Fibroblast of skin of left quadriceps (primary cell): ENCODE measurements at places on chromosomes 16 and 17.

DNA sequence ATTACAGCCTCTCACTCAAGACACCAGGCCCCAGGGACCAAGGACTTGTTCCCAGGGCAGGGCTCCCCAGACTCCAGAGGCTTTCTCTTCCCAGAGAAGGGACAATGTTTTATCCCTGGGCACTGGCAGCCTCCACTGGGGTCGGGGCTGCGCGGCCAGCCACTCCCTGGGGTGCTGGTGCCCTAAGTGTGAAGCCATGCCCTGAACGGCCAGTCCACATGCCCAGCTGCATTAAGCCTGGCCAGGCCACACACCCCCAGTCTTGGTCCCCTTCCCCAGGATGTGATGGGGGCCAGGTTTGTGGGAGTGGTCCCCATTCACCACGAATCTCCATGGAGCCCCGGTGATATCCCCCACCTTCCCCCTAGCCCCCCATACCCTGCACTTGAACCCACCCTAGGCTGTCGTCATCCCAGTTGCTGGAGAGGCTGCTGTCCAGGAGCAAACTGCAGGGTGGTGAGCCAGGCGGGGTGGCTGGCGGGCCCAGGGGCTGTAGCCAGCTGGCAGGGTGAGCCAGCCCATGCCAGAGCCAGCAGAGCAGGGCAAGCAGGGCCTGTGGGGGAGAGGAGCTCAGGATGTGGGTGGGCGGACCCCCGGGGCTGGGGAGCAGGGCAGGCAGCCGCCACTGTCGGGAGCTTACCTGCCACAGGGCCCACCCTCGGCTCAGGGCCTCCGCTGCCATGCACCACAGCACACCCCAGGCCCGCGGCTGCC lies 4.6 kb downstream of the PAQR4 start:
- no peak for DNase-seq

GRCh38 chr16:5215901-5216300 lies 118.3 kb upstream of the EEF2KMT start:
- DNase-seq, result no peak

DNA sequence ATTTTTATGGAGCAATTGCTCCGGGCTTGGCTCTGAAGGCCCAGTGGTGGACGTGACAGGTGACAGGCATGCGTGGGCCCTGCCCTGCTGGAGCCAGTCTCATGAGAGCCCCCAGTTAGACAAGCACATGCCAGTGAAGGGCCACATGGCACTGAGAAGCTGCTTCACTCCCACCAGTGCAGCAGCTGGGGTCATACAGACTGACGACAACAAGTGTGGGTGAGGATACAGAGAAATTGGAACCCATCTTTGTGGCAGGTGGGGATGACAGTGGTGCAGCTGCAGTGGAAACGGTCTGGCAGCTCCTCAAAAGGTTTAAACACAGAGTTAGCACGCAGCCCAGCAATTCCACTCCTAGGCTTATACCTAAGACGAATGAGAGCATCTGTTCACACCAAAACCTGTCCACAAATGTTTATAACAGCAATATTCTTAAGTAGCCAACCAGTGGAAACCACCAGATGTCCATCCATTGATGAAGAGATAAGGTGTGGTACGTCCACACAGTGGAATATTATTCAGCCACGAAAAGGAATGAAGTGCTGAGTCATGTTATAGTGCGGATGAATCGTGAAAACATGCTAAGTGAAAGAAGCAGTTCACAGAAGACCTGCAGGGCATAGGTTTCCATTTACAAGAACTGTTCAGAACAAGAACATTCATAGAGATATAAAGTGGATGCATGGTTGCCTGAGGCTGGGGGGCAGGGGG lies 12.5 kb upstream of the CIBAR2 start:
- DNase-seq, result no peak

- DNase-seq, result no peak
Measured at GRCh38 chr16:77946823-77947222, 75.5 kb upstream of the CLEC3A start.

- DNase-seq, result peak; percentile 15
Measured at GRCh38 chr17:43905985-43906852, 1.1 kb downstream of the MPP2 start.

GRCh38 chr17:58324409-58325288 lies 3.9 kb downstream of the TSPOAP1 start:
- DNase-seq, result no peak

DNA sequence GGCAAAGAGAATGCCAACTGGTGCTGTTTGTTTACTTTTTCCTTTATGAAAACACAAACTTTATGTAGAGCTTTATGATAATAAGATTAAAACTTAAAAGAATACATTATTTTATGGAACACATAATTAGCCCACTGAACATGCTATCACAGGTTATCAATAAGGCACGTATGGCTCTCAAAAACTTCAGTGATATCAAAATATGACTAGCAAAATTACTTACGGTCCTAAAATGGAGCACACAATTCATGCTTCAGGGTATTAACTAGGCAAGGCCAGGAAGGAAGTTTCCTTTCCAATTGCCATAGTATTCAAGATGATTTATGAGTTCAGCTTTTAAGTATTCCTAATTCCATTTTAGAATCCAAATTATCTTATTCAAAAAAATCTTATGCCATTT lies 3.6 kb downstream of the RNF43 start:
- DNase-seq, result no peak

GRCh38 chr17:72624226-72624625 lies 468.3 kb downstream of the SLC39A11 start:
- DNase-seq, result no peak

GRCh38 chr17:59028328-59028727 lies 78.4 kb downstream of the TRIM37 start:
- no peak for DNase-seq

GRCh38 chr17:19433727-19434340 lies 22.8 kb downstream of the RNF112 start:
- no peak for DNase-seq

- DNase-seq, result no peak
Measured at GRCh38 chr17:82872591-82873520, 33.0 kb upstream of the ZNF750 start.

DNA sequence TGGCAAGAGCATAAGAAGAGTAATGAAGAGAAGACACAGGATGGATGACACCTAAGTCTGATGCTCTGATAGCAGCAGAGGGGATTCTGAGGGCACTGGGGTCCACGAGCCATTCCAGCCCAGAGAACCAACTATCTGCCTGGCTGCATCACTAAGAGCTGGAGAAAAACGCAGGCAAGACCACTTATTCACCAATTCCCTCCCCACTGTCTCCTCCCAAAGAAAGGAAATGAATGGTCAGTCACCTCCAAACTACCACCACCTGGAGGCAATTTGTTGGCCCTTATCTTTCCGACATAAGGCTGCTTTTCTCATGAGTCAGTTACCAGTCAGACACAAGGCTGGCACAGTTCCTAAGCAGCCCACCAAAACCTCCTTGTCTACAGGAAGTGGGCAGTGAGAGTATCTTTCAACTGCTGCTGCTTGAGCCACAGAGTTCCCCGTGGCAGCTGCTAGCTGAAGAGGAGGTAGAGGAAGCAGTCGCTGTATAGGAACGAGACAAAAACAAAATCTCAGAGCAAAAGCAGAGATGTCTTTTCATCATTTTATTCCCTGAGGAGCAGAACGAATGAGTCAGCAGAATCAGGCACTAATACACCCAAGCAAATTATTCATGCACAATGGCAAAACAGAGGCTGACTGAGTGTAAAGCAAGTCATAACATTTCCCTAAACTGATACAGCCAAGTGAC lies 111.1 kb downstream of the SMG6 start:
- peak; percentile 97 for DNase-seq

- DNase-seq, result no peak
Measured at GRCh38 chr16:15576960-15577958, 65.7 kb downstream of the MARF1 start.

DNA sequence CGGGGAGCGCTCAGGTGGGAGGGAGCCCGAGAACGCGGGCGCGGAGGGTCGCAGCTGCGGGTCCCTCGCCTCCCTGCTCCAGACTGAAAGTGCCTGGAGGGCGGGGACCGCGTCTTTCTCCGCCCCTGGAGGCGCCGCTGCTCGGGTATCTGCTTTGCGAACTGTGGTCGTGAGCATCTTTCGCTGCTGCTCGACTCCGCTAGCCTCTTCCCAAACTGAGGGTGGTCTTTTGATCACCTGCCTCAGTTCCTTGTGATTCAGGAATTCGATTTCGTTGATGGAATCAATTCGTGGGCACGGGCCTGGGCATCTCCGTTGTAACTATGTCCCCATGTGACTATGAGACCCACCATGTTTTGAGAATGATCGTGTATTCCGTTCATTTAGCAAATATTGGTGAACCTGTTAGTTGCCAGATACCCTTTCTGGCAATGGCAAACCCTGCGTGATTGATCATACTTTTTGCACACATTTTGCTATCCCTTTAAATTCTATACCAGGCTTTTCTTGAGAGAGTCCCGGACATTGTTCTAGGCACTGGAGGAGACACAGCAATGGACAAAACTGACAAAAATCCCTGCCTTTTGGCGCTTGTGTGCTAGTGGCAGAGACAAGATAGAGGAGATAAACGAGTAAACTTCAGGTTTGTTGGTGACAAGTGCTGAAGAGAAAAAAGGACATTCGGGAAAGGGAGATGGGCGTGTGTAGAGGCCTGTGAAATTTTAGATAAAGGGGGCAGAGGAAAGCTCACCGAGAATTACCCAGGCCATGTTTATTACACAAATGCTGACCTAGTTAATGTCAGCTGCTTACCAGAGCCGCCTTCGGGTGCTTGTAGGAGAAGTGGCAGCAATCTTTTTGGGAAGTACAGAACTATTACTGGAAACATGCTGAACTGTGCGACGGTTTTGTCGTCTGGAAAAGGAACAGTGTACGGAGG lies 948 bp downstream of the UTP18 start:
- DNase-seq, result no peak

DNA sequence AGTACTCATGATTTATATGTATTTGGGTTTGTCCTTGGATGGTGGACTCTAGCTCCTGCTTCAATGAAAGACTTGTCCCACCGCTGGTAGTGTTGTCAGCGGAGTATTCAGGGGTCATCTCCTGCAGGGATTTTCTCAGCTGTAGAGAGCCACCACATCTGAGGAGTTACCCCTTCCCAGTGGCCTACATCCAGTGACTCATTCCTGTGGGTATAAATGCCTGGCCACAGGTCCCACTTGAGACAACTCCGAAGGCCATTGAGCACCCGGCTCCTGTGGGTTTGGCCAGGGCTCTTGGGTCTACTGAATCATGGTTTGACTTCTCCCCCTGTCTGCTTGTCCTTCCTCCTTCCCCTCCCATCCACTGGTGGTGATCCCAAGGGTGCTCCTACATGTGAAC lies 34.6 kb upstream of the WSB1 start:
- no peak for DNase-seq

GRCh38 chr17:75847614-75848522 lies 3.7 kb upstream of the UNC13D start:
- DNase-seq, result no peak

- DNase-seq, result no peak
Measured at GRCh38 chr17:66737524-66737923, 97.4 kb upstream of the CACNG5 start.

DNA sequence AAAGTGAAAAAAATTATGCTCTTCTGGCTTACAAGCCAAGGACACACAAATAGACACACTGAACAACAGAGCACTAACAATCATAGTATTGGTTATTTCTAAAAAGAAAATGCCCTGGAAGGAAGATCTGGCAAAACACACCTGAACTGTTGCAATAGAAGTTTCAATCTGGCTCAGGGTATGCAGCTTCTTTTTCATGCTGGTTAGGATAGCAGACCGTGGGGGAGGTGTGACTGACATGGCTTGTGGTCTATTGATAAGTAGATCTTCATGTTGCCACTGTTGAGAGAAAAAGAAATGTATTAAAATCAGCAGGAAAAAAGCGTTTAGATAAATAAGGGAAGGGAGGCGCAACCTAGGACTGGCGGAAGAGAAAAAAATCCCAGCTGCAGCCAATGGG lies 26.5 kb upstream of the ARL6IP1 start:
- no peak for DNase-seq

- peak; percentile 67 for DNase-seq
Measured at GRCh38 chr17:1577182-1577581, 14.6 kb upstream of the PITPNA start.

DNA sequence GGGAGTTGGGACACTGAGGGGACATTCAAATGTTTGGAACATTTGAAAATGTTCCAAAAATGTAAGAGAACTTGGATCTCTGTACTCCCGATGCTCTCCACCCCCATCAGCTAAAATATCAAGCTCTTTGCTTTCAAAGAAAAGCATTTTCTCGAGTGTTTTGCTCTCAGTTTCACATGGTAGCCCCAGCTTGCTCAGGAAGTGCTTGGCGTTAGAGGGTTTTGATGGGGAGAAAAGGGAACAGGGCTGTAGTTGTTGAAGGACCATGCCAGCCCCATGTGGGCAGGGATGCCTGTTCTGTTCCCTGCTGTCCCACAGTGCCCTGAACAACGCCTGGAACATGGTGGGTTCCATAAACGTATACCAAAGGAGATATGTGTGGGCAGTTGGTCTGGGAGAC lies 37.0 kb downstream of the RAI1 start:
- DNase-seq, result no peak

- DNase-seq, result no peak
Measured at GRCh38 chr16:75392906-75393305, 40.4 kb downstream of the CFDP1 start.

GRCh38 chr17:71118039-71118438 lies 948.7 kb downstream of the KCNJ2 start:
- DNase-seq, result no peak

- DNase-seq, result peak; percentile 25
Measured at GRCh38 chr17:81579821-81580321, 27.7 kb upstream of the FAAP100 start.

GRCh38 chr17:82910041-82910481 lies 70.2 kb upstream of the ZNF750 start:
- DNase-seq, result no peak

DNA sequence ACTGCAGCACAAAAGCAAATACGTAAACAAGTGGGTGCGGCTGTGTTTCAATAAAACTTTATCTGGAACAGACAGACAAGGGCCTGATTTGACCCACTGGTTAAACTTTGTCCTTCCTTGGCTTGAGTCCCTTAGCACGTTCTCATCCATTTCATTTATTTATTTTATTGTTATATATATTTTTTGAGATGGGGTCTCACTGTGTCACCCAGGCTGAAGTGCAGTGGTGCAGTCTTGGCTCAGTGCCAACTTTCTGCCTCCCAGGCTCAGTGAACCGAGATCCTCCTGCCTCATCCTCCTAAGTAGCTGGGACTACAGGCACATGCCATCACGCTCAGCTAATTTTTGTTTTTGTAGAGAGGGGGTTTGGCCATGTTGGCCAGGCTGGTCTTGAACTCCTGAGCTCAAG lies 64.3 kb downstream of the MYH11 start:
- DNase-seq, result no peak
